ENCODE measurements at places on chromosomes 5 and 9.

- no peak for DNase-seq
Observed at GRCh38 chr5:79636981-79637733, 24.9 kb downstream of the TENT2 start.

DNA sequence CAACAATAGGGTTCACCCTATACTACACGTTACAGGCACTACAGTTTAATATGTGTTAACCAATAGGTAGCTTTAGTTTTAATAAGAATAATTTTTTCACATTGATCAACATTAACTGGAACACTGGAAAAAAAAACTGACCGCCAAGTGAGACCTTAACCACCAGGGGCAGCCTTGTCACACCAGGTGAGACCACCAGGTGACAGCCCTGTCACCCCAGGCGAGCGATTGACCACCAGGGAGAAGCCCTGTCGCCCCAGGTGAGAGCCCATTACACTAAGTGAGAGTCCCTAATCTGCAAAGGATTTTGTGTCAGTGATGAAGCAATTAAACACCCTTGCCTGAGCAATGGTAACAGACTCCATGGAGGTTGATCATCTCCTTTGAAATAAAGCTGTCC, 75.4 kb upstream of the SYK start:
- no peak for DNase-seq

DNA sequence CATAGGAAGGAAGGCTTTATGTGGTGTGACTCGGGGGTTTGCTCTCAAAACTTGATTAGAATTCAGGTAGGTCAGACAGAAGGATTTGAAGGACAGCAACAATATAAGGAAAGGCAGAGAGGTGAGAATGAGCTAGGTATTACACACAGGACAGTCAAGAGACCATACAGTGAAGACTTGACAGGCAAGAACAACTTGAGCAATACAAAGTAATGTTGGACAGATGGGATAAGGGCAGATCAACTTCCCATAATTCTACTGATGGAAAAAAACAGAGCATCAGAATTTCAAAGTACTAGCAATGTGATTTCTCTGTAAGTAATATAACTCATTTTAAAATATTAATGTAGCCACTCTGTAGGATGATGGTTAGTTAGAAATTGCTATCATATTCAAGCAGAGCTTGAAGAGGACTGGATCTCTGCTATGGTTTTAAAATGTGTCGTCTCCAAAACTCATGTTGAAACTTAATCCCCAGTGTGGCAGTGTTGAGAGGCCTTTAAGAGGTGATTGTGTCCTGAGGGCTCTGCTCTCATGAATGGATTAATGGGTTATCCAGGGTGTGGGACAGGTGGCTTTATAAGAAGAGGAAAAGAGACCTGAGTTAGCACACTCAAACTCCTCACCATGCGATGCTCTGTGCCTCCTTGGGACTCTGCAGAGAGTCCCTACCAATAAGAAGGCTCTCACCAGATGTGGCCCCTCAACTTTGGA, 22.4 kb upstream of the HOMER1 start:
- peak; percentile 66 for DNase-seq

DNA sequence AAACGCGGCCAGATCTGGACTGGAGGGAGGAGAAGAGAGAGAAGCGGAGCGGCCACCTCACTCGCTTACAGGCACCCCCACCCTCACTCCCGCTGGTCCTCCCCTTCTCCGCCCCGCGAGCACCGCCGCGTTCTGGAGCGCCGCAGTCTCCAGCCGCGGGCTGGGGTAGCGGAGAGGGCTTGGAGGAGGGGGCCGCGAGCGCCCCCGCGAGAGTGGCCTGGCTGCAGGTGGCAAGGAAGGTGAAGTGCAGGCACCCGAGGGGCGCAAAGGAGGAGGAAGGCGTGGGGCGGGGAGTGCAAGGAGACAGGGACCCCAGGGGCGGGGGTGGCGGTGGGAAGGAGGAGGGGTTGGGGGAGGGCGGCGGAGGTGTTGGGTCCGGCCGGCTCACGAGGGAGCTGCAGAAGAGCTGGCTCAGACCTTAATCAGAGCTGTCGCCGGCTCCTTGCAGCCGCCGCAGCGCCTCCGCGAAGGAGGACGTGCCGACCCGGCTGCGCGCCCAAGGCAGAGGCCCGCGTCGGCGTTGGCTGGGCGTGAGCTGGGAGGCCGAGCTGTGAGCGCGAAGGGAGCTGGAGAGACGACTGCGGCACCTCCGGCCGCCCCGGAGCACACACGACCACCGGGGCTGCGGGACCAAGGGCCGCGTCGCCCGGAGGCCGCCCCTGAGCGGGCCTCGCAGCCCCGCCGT, at the start of gene DMRT3:
TSS of gene DMRT3 (plus strand) at position 398 of the 685 bp plus-strand sequence. CDS start 347 bp downstream, outside the sequence.
- peak; percentile 15 for DNase-seq

DNA sequence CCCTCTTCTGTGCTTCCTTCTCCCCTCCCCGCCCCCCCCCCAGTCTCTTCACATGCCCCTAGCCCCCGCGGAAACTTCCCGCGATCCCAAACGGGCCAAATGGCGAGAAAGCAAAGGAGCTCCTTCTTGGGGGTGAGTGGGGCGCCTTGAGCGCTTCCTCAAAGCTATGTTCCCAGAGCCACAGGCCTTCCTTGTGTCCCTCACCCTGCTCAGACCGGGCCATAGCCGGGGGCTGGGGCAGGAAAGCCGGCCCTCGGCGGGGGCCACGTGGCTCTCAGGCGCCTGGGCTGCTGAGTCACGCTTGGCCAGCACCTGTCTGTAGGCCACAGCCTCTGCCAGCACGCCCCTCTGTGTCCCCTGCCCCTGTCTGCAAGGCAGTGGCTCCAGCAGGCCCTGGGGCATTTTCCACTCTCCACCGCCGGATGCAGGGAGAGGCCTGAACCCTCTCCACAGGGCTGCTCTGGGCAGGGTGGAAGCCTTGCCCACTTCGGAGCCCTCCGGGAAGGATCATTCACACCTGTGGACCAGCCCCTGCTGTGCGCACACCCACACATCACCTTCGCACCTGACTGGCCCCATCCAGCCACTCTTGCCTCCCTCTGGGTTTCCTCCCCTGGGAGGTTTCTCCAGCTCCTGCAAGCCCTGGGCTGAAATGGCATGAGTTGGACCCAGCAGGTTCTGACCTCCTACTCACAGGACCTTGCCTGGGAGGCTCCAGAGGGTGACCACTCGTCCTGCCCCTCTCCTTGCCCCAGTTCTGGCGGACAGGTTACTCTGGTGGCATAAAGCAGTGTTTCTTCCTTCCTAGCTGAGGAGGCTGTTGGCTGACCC, 1.2 kb upstream of the SQSTM1 start:
- DNase-seq = peak; percentile 65

GRCh38 chr5:86095092-86095491, 522.6 kb upstream of the COX7C start:
- DNase-seq = no peak

GRCh38 chr9:16100537-16101091, 547.8 kb downstream of the CCDC171 start:
- no peak for DNase-seq

Data from DMS79 treated with DMSO at 0.1 percent for 48 hours (cell line).